ENCODE measurements at places on chromosomes 11 and 22. TPM values are rescaled to one million over a fixed set of nuclear protein-coding genes. Genes with fewer than 3 reads are reported as not detected.

The LDHAL6A gene
- not detected for total RNA-seq

The GNAZ gene
- total RNA-seq: 2.6 TPM

The VSTM5 gene
- total RNA-seq: not detected

The KCTD14 gene
- 2.0 TPM for total RNA-seq

The SCGB2A2 gene
- total RNA-seq: not detected

The CSF2RB gene
- total RNA-seq: not detected

The OR4D6 gene
- not detected for total RNA-seq

The B3GAT1 gene
- 0.04 TPM for total RNA-seq

The VPREB3 gene
- total RNA-seq: 0.77 TPM

The TFIP11 gene
- total RNA-seq: 20.0 TPM

The CCDC116 gene
- total RNA-seq: not detected

The ROM1 gene
- total RNA-seq: 3.6 TPM

The CAPN5 gene
- 7.0 TPM for total RNA-seq

The SORL1 gene
- 1.4 TPM for total RNA-seq

The CAPN1 gene
- 119 TPM for total RNA-seq

The TUB gene
- total RNA-seq: 6.7 TPM

The CD82 gene
- total RNA-seq: 4.2 TPM

The CCDC15 gene
- 0.53 TPM for total RNA-seq

The PNPLA3 gene
- total RNA-seq: 0.65 TPM

The LARGE1 gene
- total RNA-seq: 4.1 TPM

The FAU gene
- 999 TPM for total RNA-seq

The TPBGL gene
- 0.17 TPM for total RNA-seq

The RIMBP3B gene
- 0.29 TPM for total RNA-seq

The MPZL3 gene
- 0.25 TPM for total RNA-seq

The THY1 gene
- total RNA-seq: 13.4 TPM

The MOGAT2 gene
- total RNA-seq: not detected

The WNT11 gene
- 1.9 TPM for total RNA-seq
